ENCODE measurements at places on chromosomes 16 and 17.

DNA sequence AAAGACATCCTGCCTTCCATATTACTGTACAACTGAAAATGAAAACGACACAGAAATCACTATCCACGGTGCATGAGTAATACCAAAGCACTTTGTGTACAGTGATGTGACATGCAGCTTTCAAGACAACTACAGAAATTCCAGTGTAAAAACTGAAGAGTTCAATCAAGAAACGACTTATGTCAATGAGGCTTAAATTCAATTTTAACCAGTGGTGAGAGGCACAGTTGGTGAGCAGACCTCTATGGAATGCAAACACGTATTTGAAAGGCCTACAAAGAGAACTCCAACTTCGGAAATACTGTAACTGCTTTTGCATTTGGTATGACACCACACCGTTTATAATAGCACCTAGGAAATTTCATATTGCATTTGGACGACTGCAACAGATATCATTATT is 87.6 kb downstream of the USP31 start:
- DNase-seq: no peak

DNA sequence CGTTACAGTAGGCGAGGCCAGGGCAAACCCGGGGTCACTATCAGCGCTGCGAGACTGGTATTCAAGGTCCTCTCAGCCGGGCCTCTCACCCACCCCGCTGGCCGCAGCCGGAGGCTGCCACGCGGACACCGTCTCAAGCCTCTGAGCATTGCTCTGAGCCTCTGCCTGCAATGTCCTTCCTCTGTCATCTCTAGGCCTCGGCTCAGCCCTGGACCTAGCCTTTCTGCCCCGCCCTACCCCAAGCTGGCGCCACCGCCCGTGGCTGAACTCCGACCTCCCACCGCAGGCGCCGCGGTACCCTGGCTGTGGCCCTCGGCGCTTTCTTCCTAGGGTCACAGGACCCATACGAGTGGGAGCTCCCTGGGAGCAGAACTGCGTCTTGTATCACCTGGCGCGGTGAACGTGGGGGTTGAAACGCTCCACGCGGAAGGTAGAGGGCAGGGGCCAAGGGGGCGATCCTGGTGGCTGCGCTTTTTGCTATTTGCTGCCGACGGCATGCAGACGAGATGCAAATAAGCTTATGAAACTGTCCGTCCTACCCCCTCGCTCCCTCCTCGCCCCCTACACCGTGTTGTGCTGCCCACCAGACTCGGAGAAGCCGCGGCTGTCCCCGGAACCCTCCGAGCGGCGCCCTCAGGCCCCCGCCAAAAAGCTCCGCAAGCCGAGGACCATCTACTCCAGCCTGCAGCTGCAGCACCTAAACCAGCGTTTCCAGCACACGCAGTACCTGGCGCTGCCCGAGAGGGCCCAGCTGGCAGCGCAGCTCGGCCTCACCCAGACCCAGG is 3.7 kb downstream of the DLX4 start:
- no peak for DNase-seq

GRCh38 chr17:40005520-40005919 is 9.7 kb upstream of the CSF3 start:
- DNase-seq: no peak

DNA sequence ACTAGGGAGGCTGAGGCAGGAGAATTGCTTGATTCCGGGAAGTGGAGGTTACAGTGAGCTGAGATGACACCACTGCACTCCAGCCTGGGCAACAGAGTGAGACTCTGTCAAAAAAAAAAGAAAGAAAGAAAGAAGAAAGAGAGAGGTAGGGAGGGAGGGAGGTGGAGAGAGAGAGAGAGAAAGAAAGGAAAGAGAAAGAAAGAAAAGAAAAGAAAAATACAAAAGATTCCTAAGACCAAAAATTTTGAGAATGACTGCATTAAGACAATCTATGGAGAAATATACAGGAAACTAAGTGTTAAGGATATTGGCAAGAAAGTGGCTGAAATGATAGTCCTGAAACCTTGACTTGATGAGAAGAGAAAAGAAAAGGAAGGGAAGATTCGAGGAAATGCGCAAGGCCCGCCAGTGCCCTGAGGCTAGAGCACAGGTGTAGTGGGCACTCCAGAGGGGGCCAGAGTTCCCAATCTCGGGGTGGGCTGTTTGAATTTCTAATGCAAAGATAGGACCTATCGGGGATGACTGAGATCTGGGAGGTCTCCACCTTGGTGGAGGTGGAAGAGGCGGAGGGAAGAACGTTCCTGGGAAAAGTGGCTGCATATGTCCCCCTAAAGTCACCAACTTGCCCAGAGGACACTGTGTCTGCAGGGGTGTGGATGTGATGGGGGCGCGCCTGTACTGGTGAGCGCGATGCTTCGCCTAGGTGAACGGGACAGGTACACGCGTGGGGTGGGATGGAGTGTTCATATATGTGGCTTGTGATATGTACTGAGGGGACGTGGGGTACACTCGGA is 654 bp upstream of the SCNN1B start:
- no peak for DNase-seq

- DNase-seq: no peak
Observed at GRCh38 chr17:77375917-77376651, 235.3 kb downstream of the SEC14L1 start.

GRCh38 chr17:79843816-79844800 is 4.9 kb upstream of the CBX4 start:
- DNase-seq: no peak

DNA sequence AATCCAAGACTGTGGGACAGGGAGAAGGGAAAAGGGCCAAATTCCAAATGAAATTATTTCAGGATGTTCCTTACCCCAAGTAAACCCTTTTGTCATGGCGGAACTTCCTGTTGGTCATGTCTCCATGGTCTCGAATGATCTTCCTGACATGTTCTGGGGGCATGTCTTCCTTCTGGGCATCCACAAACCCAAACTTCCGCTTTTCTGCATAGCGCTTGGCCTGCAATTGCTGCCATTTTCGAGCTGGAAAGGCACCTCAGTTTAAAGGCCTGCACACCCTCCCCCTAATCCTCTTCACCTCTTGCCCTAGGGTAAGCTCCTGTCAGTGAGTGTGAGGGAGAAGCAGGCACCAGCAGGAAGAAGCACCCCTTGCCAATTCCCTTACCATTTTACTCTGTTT is 1.2 kb downstream of the PRPF8 start:
- no peak for DNase-seq

GRCh38 chr17:45221081-45222013 is at the start of gene FMNL1:
Gene FMNL1 (plus strand): TSS chr17:45221885. CDS start chr17:45222125, 240 bp downstream.
- peak; percentile 74 for DNase-seq

DNA sequence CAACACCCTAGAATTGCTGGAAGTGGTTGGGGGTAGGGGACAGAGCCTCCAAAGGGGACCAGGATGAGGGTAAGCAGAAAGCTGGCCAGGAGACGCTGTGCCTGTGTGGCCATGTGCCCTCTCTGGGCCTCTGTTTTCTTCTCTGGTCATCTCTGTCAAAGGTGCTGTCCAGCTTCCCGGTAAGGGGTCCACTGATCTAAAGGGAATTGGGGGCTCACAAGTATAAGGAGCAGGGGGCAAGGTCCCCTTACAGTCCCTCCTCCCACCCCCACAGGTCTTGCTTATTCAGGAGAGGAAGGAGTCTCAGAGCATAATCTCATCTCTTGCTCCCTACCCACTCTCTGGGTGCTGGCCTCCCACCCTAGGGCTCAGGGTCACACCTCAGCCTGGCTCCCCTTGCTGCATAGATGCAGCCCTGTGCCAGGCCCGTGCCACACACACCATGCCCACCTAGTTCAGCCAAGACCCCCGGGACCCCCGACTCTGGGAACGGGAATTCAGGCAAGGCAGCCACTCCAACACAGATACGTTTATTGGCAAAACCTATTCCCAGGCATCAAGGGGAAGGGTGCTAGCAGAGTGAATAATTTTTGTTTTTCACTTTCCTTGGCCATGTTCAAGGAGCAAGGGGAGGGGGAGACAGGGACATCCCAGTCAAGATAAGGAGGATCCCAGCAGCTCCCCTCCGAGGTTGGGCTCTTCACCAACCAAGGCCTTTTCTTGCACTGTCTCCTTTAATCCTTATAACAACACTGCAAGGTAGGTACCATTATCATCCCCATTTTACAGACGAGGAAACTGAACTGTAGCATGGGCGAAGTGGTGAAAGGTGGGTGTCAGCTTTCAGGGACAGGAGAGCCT is 19.8 kb downstream of the SLC4A1 start:
- no peak for DNase-seq

GRCh38 chr16:89369266-89369895 is 121.0 kb downstream of the ANKRD11 start:
- DNase-seq: no peak

DNA sequence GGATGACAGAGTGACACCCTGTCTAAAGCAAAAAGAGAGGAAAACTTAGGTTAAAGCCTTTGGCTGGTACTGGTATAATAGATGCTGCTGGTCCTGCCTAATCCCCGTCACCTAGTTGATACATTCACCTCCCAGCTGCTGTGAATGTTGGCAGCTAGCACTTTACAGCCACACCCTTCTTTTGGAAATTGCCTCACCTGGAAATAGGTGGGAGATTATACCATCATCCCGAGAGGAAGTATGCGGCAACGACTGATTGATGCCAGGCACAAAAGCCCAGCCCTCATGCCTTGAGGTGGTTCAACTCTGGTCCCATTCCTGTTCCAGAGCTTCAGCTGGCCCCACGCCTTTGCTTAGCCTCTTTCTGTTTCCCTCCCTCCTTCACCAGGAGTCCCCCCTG is 53.2 kb upstream of the SIAH1 start:
- DNase-seq: no peak

- no peak for DNase-seq
Observed at GRCh38 chr17:72128039-72128438, 7.2 kb downstream of the SOX9 start.

GRCh38 chr17:77609553-77610517 is 348.7 kb upstream of the TNRC6C start:
- peak; percentile 69 for DNase-seq

DNA sequence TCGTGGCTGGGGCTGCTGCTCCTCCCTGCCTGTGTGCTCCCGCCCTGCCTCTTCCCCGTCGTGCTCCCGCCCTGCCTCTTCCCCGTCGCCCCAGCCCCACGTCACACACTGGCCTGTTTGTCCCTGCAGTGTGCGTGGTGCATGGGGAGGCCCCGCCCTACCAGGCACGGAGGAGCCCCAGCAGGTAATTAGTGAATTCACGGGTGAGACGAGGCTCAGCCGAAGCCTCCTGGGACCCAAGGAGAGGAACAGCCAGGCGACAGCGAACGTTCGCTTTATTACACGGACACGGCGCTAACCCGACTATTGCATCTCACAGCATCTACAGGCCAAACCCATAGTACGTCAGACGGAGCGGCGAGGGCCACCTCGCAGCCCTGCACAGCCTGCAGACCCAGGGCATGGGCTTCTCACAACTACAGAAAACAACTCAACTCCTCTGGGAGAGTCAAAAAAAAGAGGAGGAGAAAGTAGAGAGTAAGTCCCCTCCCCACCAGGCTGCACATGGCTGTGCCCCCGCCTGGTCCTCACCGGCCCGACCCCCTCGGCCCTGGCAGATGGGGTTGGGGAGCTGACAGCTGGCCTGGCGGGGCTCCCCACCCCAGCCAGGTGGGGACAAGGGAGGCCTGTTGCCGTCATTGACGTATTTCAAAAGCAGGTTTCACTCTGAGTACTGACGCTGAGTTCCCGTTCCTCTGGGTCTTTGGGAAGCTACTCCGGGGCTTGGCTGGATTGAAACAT is 4.3 kb upstream of the PABPN1L start:
- DNase-seq: no peak

- no peak for DNase-seq
Observed at GRCh38 chr16:53320992-53321391, 113.3 kb upstream of the RBL2 start.

DNA sequence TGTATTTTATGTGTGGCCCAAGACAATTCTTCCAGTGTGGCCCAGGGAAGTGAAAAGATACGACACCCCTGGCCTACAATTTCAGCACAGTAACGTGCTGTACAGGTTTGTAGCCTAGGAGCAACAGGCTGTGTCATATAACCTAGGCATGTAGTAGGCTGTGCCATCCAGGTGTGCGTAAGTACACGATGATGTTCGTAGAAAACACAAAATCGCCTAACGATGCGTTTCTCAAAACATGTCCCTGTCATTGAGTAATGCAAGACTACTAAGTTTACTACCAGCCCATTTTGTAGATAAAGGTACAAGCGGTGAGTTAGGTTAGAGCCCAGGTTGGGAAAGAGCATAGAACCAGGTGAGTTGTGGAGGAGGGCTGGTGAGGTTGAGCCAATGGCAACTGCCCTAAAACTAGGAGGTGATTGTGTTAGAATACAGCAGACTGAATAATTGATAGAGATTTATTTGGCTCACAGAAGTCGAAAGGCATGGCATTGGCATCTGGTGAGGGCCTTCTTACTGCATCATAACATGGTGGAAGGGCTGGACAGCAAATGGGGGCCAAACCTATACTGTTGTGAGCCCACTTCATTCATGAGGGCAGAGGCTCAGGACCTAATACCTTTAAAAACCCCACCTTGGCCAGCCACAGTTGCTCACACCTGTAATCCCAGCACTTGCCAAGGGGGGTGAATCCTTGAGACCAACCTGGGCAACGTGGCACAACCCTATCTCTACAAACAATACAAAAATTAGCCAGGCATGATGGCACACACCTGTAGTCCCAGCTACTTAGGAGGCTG is 4.2 kb downstream of the EIF1 start:
- no peak for DNase-seq

DNA sequence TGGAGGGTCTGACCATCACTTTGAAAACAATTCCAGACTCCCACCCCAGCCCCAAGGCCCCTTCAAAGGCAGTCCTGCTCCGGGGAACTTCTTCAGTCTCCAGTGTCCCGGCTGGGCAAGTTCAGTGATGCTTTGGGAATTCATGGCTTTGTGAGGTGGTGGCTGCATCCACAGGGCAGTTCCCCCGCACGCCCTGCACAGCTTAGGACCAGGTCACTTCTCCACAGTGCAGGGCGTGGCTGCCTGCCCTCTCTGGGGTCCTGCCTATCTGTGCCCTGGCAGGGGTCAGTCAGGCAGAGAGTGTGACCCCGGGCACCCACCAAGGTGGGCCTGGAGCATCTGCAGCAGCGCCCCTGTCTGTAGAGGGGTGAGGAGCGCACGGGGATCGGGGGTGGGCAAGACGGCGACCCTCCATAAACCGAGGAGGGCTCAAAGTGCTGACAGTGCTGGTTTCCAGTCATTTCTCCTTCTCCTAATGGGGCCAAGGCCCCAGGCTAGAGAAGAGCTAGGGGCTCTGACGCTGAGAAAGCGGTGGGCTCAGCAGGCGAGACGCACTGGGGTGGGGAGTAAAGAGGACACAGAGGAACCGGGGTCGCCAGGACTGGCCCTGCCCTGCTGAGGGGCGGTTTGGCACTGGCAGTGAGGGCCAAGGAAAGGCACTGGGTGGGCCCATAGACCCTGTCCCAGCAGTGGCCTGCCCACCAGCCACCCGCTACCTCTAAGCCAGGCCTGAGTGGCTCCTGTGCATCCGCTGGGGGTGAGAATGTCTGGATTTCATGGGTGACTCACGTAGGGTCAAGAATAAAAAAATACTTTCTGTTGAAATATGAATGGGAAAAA is 4.2 kb upstream of the ARHGAP27 start:
- no peak for DNase-seq
